ENCODE measurements at places on chromosomes 2 and 18.

GRCh38 chr2:123453046-123453700 is 571.9 kb upstream of the CNTNAP5 start:
- DNase-seq, result no peak

DNA sequence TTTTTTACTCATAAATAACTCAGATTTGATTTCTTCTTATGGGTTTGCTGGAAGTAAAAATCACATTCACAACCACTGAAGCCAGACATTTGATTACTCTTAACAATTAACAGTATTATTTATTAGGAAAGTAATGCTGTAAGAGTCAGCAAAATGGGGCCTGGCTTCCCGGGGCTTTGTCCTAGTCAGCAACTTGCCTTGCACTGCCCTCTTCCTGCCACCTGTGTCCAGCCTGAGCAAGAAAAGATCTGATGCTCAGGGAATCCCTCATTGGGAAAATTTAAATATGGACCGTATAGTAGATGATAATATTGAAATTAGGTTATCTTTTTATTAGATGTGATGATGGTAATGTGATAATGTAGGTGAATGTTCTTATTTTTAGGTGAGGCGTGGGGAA is 30.8 kb upstream of the ACYP2 start:
- no peak for DNase-seq

DNA sequence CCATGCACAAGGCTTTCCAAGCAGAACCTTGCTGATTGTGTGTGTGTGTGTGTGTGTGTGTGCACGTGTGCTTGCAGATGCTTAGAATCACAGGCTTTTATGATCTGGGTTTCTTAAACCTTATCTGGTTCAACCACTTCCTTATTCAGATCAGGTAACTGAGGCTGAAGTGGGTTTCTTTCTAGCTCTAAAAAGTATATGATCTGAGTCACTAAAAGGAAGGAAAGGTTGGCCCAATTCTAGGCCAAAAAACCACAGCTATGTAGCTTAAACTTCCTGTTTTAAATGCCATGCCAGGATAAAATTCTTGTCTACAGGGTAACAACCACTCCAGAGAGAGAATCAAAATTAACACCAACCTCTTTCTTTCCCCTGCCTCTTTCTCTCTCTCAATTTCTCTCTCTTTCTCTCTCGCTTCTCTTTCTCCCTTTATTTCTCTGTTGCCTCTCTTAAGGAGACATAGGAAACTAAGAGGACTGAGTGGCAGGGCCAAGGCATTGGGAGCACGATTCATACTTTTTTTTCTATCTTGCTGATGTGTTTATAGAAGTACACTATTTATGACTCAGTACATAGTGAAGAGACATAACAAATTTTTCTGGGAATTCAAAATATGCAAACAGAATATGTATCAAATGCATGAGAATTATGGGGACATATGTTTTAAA is 140.3 kb downstream of the TRIB2 start:
- no peak for DNase-seq

- no peak for DNase-seq
These were observed 45.6 kb downstream of the INPP4A start for GRCh38 chr2:98489971-98490962.

GRCh38 chr18:23108496-23108895 is 26.8 kb upstream of the CABLES1 start:
- no peak for DNase-seq

DNA sequence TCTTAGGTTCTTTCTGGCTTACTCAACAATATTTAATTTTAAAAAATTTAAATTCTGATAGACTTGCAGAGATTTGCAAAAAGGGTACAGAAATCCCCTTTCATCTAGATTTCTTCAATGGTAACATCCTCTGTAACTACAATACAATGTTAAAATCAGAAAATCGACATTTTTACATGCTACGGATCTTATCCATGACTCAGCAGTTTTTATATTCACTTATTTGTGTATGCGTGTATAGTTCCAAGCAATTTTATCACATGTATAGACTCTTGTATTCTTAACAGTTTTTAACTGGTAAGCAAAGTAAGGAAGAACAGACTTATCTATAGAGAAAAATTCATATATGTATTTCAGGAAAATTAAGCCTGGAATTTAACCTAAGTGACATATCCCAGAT is 256.1 kb upstream of the MEX3C start:
- DNase-seq, result no peak

DNA sequence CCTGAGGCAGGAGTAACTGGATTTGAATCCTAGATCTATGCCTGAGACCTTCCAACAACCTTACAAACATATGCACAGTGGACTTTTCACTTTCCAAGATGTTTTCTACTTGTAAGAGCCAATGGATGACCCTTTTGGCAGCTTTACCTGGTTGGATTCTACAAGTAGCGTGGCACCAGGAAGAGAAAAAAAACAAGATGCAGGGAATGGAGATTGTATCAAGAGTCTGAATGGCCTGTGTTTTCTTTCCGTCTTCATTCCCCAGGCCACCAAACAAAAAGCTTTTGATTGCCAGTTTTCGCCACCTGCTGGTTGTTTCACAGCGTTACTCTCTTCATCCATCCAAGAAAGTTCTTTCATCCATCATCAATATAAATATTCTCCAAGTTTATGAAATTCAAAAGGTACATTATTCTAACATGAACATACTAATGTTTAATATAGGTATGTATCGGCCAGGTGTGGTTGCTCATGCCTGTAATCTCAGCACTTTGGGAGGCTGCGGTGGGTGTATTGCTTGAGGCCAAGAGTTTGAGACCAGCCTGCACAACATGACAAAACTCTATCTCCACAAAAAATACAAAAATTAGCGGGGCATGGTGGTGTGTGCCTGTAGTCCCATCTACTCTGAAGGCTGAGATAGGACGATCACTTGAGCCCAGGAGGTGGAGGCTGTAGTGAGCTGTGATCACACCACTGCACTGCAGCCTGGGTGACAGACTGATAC is 3.5 kb upstream of the BCL2 start:
- peak; percentile 31 for DNase-seq

GRCh38 chr2:78941751-78942150 is 83.8 kb upstream of the REG3G start:
- DNase-seq, result no peak

DNA sequence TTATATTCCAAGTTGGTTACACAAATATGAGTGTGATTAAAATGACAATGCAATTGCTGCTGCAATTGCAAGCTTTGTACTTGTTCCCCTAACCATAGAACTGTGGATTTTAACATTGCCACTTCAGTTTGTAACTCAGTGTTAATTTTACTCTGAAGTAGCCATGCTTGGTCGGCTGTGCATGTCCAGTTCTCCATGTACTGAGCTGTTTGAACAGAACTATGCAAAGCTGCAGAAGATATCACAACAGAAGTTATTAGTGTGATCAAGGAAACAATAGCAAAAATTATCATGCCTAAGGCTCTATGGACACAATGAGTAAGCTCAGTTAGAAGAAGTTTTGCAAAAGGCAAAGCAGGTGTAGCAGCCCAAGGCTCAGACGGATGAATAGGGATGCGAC is 45.3 kb downstream of the CXCR4 start:
- no peak for DNase-seq

DNA sequence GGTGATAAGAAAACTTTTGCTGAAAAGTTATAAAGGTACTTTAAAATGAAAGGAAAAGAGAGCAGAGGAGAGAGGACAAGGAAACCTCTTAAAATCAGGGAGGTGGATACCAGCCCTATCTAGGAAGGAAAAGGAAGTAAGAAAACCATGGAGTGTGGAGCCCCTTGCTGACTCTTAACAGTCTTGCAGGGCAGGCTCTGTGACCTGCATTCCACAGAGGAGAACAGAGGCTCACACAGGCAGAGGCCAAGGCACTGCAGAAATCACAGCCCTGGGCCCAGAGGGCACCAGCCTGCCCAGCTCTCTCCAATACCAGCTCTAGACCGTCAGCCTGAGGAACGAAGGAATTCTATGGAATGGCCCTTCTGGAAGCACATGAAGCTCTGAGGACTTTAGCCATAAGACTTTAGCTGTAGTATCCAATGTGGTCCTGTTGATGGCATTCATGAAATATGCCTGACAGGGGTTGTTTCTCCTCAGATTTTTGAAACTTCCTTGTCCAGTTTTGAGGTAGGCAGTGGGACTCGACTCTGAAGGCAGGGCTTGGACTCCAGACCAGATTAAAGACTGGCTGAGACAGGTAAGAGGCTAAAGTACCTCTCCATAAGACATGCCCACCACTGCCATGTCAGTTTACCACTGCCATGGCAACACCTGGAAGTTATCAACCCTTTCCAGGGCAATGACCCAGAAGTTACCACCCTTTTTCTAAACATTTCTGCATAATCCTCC is 216.3 kb downstream of the ANAPC1 start:
- no peak for DNase-seq

- DNase-seq, result no peak
These were observed 612.2 kb downstream of the NRXN1 start for GRCh38 chr2:50419778-50420177.

GRCh38 chr2:168211664-168212163 is 35.7 kb downstream of the STK39 start:
- no peak for DNase-seq

- DNase-seq, result no peak
These were observed 94.0 kb upstream of the ITGA6 start for GRCh38 chr2:172333235-172333977.

DNA sequence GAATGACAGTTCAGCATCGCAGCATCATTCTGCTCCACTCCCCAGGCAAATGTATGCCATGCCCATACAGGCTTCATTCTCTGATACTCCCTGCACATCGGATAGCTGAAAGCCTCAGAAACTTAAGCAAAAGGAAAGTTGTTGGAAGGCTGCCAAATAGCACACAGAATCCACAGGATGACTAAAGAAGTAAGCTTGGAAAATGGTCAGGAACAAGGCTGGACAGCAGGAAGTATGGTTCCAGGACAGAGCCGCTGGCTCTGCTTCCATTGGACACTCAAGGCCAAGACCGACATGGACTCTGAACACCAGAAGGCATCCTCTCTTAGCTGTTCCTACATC is 256.5 kb downstream of the CDH20 start:
- no peak for DNase-seq

- DNase-seq, result no peak
These were observed 161.6 kb downstream of the LDLRAD4 start for GRCh38 chr18:13379930-13380690.

GRCh38 chr18:22813648-22814328 is 119.3 kb upstream of the RBBP8 start:
- no peak for DNase-seq

GRCh38 chr2:41040782-41041520 is 589.1 kb upstream of the SLC8A1 start:
- no peak for DNase-seq

DNA sequence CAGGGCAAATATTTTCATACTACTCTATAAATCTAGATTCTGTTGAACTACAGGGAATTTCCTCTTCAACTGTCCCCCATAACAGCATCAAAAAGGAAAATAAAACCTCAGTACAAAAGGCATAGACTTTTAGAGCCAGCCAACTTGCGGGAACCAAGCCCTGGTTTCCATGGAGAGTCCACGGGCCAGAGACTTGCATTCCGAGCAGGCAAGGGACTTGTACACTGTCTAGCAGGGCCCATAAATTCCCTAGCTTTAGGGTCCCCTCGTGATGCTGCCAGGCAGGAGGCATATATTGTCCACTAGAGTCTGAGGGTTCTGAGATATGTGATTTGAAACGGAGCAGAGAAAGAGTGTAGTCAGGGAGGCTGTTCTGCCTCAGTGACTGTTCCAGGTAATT is 153.1 kb upstream of the SLC14A2 start:
- no peak for DNase-seq

GRCh38 chr2:224586127-224586695 is 1.0 kb upstream of the CUL3 start:
- DNase-seq, result no peak

- no peak for DNase-seq
These were observed 62.2 kb downstream of the ADNP2 start for GRCh38 chr18:80171054-80171872.

- DNase-seq, result no peak
These were observed 1.3 kb downstream of the HS6ST1 start for GRCh38 chr2:128317181-128317898.

DNA sequence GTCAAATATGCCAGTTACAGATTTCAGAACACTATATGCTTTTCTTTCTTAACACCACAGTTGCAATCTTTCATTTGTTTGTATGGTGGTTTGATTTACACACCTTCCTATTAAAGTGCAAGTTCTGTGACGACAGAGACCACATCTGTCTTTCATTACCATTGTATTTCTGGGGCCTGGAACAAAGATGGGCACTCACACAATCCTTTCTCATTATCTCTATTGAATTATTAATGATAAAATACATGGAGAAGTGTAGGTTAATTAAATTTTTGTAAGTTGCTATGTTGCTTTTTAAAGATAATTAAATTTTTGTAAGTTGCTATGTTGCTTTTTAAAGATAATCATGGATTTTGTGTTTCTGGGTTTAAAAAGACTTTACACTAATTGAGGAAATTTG is 79.9 kb downstream of the KCTD18 start:
- DNase-seq, result no peak

GRCh38 chr2:182616471-182617393 is 99.3 kb upstream of the DNAJC10 start:
- no peak for DNase-seq

DNA sequence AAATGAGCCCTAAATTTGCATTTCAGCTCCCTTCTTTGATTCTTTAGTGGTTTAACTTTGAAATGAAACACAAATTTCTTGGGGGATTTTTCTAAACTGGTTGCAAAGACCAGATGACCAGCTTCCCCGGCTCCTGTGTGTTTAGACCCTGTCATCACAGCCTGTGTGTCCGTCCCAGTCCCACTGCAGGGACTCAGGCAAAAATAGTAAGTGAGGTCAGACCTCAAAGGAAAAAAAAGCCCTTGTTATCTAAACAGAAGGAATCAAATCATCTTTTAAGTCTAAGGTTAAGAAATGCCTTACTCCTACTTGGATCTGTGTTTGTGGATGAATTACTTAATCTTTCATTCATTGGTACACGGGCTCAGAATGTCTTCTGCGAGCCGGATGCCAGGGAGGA is 423.7 kb downstream of the LPIN1 start:
- DNase-seq, result no peak

DNA sequence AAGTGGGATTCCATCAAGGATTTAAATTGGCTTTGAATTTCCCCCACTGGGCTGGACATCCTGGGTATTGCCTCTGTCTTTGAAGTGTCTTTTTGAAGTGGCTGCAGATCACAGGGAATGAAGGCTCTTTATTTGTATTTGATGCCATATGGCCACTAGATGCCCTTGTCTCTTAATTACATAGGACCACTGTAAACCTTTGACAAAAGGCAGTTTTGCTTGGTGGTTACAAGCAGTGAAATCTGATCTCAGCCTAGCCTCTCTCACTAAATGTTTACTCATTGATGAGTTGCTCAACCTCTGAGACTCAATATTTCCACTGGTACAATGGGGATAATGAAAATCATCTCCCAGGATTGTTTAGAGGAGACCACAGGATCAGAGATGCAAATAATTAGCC is 102.2 kb downstream of the INSIG2 start:
- no peak for DNase-seq

DNA sequence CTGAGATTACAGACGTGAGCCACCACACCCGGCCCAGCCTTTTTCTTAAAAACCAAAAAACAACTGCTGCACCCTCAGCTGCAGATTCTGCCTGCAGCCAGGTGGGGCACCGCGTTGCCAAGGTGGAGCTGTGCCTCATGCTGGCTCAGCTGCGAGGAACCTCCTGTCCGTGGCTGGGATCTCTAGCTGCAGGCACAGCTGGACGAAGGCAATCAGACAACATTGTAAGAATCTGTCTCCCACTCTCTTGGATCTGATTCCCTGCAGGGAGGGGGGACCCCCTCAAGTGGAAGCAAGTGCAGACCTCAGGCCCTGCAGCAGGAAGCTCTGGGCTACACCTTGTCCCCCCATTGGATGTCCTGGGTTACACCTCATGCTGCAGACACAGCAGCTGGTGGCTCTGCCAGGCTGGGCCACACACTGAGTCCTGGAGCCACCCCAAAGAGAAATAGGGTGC is 24.1 kb downstream of the CIDEA start:
- no peak for DNase-seq

Data from occipital lobe (tissue), 3 donors.